ENCODE measurements at places on chromosomes 7 and 10.

DNA sequence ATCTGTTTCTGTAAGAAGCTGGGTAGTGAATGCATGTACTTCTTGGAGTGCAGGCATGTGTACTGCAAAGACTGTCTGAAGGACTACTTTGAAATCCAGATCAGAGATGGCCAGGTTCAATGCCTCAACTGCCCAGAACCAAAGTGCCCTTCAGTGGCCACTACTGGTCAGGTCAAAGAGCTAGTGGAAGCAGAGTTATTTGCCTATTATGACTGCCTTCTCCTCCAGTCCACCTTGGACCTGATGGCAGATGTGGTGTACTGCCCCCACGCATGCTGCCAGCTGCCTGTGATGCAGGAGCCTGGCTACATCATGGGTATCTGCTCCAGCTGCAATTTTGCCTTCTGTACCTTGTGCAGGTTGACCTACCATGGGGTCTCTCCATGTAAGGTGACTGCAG lies 18.9 kb upstream of the TMEM140 start:
- DNase-seq, result no peak

DNA sequence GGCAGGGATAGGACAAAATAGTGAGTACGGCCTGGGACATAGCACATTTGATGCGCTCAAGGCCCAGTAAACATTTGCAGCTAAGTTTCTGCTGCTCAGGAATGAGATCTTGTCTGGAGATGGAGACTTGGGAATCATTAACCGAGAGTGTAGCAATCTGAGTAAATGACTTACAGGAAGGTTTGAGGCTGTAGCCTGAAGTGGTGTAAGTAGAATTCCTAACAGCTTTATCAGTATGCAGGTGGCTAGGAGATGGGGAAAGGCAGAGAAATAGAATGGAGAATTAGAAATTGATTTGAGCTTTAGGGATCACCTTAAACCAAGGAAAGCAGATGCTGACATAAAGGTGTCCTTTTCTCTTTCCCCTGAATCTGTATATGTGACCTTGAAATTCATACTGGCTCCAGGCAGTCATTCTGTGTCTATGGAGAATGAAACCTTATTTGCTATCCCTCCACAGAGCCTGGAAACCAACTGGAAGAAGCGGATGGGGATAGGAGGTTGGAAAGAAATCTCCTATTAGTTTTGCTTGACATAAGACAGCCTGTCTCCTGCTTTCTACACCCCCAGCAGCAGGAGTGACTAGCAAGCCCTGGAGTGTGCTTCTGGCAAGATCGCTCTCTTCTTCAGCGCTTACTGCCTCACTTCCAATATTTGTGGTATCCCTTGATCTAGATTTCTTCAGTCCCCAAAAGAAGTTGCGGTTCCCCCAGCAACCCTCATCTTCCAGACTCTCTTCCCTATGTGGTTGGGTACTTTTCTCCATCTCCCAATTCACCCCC lies 6.4 kb upstream of the PON2 start:
- no peak for DNase-seq

DNA sequence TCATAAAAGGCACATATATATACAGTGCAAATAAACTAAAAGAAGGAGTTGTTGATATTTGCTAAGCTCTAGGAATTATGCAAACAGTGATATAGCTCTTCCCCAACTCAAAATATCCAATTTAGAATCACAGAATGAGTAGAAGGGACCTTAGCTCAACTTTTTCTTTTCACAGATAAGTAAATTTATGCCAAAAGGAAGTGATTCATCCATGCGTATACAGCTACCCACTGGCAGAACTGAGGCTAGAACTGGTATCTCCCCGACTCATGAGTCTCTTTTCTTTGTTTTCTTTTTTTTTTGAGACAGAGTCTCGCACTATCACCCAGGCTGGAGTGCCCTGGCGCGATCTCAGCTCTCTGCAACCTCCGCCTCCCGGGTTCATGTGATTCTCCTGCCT lies 54.2 kb upstream of the SVIL start:
- DNase-seq, result no peak

- no peak for DNase-seq
Measured at GRCh38 chr10:29595146-29595545, 39.6 kb downstream of the SVIL start.

- no peak for DNase-seq
Measured at GRCh38 chr10:120732067-120732466, 119.1 kb upstream of the WDR11 start.

DNA sequence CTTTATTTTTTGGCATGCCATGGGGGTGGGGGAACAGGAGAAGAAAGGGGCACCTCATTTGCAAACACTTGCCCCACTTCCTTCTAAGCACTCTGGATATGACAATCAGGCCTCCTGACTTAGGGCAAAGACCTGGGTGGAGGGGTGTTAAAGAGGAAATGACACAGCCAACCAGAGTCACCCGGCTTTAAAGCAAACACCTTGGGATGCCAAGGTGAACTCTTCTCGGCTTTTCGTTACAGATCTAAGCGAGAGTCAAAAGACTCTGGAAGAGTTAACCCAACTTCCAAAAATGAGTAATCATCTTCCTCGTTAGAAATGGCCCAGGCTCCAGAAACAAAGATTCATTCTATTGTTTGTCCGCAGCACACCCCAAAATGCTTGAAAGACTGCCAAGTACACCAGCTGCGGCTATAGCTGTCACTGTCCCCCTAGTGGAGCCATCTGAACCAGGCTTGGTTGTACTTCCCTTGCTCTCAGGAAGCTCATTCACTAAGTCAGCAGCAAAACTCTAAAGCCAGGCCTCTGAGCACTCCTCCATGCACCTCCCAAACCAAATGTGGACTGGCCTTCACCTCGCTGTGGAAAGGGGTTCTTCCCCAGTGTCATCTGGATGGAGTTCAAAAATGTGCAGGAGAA lies 24.8 kb downstream of the FAM53B start:
- peak; percentile 58 for DNase-seq

GRCh38 chr7:154693661-154694060 lies 309.3 kb downstream of the PAXIP1 start:
- no peak for DNase-seq
